ENCODE measurements at places on chromosomes 5 and 9. TPM values are rescaled to one million over a fixed set of nuclear protein-coding genes. Genes with fewer than 3 reads are reported as not detected.

- no peak for DNase-seq
These were observed 178.4 kb downstream of the FANCC start for GRCh38 chr9:95139126-95139525.

Gene UBLCP1
- 27.8 TPM for total RNA-seq

GRCh38 chr5:127958421-127959011 is 125.0 kb upstream of the SLC12A2 start:
- no peak for DNase-seq

- DNase-seq = no peak
These were observed 1.2 kb downstream of the GOLPH3 start for GRCh38 chr5:32172923-32173266.

DNA sequence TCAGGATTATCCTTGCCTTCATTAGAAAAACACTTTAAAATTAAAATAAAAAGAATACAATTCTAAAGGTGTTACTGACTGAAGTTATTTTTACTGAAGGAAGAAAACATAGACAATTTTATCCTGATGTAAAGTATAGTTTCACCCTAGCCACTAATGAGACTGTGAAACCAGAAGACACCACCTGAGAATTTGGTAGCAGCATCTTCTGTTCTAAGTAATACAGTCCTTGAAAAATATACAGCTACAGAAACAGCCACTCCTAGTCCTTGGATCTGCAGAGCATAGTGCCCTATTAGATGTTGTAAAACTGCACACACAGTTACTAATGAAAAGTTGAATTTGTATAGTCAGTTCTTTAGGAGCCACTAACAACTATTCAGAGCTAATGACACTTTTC is 377.7 kb downstream of the PRR16 start:
- DNase-seq = no peak

DNA sequence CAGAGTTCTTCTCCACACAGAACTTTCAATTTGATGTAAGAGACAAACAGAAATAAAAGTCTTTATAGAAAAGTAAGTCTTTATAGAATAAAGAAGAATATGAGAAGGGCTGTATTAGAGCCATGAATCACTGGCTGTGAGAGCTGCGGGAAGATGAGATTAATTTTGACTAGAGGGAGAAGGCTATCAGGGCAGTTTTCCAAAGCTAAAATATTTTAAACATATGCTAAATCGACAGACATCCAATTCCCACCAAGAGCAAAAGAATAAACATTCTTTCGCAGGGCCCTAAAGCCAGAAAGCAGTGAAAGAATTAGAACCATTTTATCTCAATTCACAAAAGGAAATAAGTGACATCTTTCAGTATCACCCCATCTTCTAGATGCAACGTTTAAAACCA is 208.3 kb upstream of the MAP3K1 start:
- no peak for DNase-seq

DNA sequence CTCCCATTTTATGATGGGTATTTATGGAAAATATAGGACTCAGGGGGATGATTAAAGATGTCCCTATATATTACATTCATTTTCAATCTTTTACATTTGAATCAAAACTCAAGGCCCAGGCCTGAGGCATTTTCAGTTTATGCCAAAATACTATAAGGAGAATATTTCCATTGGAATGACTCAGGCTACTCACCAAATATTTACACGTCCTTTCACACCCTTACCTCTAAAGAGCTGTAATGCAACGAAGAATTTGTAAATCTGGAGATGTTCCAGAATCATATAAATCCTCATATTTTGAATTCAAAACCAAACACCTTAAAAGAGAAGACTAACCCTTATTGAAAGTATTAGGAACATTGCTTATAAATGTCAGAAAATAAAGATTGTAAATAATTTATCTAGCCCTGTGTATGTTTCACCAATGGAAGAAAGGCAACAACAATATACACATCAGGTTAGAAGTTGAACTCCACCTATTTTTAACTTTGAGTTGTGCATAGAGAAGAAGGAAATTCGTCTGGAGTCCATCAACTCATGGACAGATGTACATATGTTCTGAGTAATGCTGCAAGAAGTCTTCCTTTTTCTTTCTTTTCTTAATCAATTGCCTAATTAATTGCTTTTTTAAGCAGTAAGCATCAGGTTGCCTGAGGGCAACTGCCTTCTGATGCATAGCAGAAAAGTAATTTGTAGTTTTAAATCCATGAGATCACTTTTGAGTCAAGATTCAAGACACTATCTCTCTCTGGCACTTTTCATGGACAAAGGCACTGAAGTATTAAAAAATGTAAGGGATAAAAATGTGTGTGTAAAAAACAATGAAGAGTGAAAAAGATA is 579.3 kb upstream of the RGMB start:
- no peak for DNase-seq

- peak; percentile 6 for DNase-seq
These were observed 7.8 kb upstream of the ORM1 start for GRCh38 chr9:114314881-114315722.

GRCh38 chr5:110085826-110086225 is 396.1 kb downstream of the MAN2A1 start:
- DNase-seq = no peak

Gene ALDOB
- total RNA-seq = not detected

DNA sequence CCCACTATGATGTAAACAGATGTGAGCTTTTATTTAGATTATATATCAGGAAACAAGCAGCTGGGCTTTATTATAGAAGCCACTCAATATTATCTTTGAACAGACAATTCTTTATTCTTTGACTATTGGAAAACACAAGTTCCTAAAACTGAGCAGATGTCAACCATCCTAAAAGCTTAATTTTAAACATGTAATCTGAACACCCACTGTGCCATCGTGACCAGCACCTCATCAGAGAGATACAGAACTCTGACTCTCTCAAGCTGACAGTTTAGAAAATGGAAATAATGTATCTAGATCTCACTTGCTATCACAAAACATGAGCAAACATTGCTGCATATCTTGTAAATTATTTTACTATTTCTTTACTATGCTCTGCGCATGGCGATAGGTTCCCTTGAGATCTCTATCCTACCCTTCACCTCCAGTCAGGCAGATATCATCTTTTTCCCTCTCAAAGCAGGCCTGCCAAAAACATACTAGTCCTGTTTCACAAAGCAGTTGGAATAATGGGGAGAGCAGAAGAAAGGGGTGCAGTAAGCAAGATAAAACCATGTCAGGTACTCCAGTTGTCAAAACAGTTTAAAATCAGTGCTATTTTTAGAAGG is 151.0 kb downstream of the KIAA0825 start:
- no peak for DNase-seq

GRCh38 chr9:8183618-8184017 is 384.0 kb upstream of the DMAC1 start:
- DNase-seq = no peak

DNA sequence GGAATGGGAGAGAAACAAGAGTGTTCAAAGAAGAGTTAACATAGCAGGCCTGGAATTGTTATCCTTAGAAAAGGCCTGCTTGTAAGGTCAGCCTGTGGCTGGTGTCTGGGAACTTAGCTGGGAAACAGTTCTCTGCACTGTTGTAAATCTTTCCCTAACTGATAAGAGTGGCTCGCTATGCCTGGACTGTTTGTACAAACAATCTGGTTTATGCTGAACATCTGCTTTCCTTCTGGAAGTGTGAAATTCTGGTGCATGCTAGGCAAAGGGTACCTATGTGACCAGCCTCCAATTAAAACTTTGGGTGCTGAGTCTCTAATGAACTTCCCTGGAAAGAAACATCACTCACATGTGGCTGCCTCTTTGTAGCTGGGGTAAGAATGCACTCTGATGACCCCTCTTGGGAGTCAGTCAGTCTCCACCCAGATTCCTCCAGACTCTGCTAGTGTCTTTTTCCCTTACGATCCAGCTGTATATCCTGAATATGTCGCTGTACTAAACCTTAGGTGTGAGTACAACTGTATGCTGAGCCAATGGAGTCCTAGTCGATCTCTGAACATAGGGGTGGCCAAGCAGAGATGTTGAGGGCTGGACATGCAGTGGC is 16.5 kb downstream of the SPARC start:
- DNase-seq = no peak

DNA sequence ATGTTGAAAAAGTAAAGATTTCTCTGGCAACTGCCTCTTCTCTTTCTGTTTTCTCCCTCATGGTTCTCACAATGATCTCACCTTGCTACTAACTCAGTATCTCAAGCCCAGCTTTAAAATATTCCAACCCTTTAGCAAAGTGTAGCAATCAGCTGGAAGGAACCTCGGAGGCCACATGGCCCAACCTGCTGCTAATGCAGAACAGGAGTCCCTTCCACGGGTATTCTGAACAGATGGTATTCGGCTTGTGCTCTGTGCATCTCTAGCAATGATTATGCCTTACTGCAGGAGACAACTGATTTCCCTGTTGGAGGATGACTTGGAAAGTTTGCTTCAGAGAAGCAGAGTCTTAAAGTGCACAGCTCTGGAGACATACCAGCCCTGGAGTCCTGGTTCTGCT is 151.8 kb upstream of the PPP1R2B start:
- no peak for DNase-seq

DNA sequence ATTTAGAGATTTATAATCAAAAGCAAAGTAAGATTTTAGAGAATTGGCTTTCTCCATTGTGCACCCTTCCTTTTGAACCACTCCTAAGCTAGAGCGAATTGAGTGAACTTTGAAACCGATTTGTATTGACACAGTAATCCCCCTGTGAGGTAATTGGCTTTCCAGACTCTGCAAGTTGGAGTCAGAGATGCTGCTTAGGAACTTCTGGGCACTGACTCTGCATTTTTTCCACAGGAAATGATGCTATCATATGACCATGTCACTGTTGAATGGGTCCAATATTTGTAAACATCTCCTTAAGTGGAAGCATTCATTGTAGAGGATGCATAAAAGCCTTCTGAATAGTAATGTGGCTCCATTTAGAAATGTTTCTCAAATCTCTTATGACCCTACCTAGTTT is 394.4 kb upstream of the ZNF608 start:
- DNase-seq = no peak

GRCh38 chr5:171031977-171032376 is 170.2 kb downstream of the RANBP17 start:
- no peak for DNase-seq

DNA sequence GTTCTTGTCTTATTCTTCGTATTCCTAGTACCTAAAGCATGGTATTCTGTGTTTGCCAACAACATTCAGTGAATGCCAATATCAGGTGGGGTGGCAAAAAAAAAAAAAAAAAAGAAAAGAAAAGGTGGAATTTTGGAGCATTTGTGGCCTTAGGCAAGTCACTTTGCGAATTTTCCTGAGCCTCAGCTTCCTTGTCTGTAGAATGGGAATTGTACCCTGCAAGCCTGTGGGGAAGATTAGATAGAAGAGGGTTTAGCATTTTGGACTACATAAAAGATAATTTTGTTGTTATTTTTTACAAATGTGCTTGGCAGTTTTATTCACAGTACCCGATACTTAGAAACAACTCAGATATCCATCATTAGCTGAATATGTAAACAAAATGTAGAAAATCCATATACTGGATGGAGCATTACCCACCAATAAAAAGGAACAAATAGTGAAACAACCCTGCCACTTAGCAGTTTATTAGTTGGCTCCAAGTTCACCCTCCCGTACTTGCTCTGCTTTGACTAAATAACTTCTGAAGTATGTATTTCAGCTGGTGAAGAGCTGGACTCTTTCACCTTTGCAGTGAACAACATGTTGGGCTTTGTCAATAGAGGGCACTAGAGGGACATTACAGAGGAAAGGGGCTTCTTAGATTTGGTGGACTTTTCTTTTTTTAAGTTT is 13.6 kb downstream of the UBE2D2 start:
- DNase-seq = no peak

- DNase-seq = no peak
These were observed 22.7 kb downstream of the CHD1 start for GRCh38 chr5:98905857-98906688.

Gene PCDHGB5
- total RNA-seq = not detected

DNA sequence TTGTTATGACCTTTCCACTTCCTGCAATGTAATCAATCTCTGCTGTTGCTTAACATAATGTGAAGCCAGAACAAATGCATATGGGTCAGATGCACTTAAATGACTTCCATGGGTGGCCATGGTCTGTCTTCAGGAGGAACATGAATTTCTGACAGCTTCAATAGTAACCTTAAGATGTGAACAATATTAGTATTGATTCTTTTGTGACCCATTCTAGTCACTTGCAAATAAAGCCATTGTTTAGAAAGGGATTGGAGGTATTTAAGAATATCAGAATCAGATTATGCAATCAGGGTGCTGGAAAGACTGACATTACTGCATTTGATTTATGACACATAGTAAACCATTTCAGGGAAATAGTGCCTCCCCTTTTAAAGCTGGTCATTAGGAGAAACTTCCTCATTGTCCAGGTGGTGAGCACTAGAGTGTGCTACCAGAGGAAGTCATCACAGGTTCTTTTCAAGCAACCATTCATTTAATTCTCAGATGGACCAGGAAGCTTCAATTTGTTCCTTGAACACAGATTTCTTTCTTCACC is 32.1 kb downstream of the GRIN3A start:
- DNase-seq = no peak

GRCh38 chr5:2466966-2467365 is 284.5 kb downstream of the IRX2 start:
- DNase-seq = no peak

DNA sequence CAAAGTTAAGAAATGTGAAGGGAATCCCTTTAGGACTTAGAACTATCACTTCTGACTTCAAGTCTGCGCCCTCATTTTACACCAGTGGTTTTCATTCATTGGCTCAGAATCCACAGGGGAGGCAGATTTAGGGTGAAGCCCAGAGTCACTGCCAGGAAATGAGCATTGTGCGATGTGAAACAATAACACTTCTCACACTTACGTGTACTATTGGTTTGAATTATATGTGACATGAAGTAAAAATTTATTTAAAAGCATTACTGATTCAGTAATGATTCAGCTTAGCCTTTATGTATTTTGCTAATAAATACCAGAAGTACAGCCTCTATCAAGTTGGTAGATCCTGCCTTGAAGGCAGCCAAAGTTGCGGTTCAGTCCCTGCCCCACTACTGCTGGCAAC is 98.6 kb downstream of the PAM start:
- DNase-seq = no peak

GRCh38 chr9:137236238-137236935 is 4.7 kb upstream of the TUBB4B start:
- DNase-seq = peak; percentile 91

DNA sequence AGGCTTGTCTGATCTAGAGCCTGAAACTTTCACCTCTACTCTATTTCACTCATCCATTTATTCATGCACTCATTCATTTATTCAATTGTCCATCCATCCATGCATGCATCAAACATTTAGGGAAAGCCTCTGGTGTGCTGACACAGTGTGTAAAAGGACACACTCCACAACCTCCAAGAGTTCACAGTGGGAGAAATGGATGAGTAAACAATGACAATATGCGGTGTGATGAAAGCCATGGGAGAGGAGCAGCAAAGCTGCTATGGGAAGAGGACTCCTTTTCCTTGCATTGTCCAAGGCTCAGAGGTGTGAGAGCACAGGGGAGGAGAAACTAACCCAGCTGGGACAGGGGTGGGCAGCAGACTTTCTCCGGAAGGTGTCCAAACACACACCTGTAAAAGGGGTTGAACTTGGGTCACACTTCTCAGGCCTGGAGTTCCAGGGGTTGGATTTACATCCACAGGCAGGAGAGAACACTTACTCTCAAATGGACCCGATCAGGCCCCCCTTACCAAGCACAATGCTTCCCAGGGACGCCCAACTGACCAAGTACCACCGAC is 21.2 kb upstream of the PFDN1 start:
- no peak for DNase-seq

Gene MYOZ3
- 0.13 TPM for total RNA-seq

Gene SOX30
- total RNA-seq = 0.18 TPM

GRCh38 chr5:103224894-103225246 is 33.7 kb upstream of the MACIR start:
- no peak for DNase-seq
